ENCODE measurements at places on chromosomes 7 and 10.
A peak's percentile ranks its signal among the peaks of the same experiment; 100 is the strongest.

- H3K27ac ChIP-seq: no peak overlapping the region
- no peak for DNase-seq
- H3K4me3 ChIP-seq: no peak overlapping the region
- peaks cover 4% of the 10 kb centered on the region for H3K27me3 ChIP-seq
- no peaks in the 10 kb centered on the region for H3K4me1 ChIP-seq
These were observed 226.9 kb downstream of the GLRX3 start for GRCh38 chr10:130363051-130363450.

- peaks cover 18% of the 10 kb centered on the region for H3K4me1 ChIP-seq
- DNase-seq: no peak
- H3K36me3 ChIP-seq: no peaks in the 10 kb centered on the region
- no peak overlapping the region for H3K27ac ChIP-seq
- H3K4me3 ChIP-seq: no peak overlapping the region
These were observed 11.4 kb downstream of the FAM241B start for GRCh38 chr10:69641261-69641980.

DNA sequence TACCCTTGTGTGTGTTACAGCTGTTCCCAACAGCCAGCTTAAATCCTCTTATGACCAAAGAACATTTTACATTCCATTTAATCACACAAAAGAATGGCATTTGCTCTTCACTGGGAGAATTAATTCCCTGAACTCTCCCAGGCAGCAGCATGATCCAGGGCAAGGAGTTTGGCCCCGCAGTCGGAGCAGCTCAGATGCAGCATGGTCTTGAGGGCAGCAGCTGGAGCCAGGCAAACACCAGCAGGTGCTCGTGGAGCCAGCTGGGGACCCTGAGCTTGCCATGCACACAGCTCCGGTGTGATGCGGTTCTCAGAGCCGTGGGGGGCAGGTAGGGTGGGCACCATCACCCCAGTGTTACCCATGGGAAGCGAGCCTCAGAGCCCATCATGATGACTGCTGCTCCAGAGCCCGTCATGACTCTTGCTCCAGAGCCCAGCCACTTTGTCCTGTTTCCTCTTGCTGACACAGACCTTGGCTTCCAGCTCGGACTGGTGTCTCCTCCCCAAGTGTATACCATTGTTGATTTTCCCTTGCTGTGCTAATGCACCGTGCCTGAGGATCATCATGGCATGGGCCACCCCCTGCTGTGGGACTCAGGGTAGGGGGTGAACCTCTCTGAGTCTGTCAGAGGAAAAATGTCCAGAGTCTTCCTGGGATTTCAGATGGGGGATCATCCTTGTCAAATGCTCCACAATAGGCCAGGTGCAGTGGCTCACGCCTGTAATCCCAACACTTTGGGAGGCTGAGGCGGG is 75.8 kb downstream of the ZRANB1 start:
- H3K27me3 ChIP-seq: no peaks in the 10 kb centered on the region
- no peak overlapping the region for H3K4me3 ChIP-seq
- H3K4me1 ChIP-seq: peaks cover 29% of the 10 kb centered on the region
- DNase-seq: no peak
- no peak overlapping the region for H3K27ac ChIP-seq
- H3K36me3 ChIP-seq: peaks cover 33% of the 10 kb centered on the region

DNA sequence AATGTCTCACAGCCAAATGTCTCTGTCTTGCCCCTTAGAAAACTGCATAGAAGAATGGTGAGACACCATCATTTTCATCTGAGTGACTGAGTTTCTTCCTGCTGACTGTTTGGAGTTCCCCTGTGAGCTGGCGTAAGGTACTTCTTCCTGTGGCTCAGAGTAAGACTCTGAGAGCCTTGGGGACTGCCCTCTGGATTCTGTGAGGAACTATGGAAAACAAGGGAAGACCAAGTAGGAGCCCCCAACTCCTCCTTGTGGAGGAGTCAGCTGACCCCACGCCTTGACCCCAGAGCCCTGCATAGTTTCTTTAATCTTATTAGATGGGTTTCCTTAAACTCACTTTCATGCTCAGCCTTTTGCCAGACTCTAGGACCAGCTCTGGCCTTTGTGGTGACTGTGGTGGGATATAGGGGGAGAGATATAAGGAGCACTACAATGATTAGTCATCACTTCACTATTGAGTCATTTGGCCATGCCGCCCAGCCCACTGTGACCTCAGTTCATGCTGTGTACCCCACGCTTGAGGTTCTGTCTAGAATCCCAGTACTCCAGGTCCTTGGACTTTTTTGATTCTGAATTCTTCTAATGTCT is 51.8 kb upstream of the FAM133B start:
- peaks cover 14% of the 10 kb centered on the region for H3K4me1 ChIP-seq
- H3K27ac ChIP-seq: no peak overlapping the region
- DNase-seq: no peak

GRCh38 chr7:100411101-100411500 is 17.4 kb downstream of the ZCWPW1 start:
- H3K4me1 ChIP-seq: no peaks in the 10 kb centered on the region
- no peak for DNase-seq
- peaks cover 28% of the 10 kb centered on the region for H3K27me3 ChIP-seq
- H3K27ac ChIP-seq: no peak overlapping the region
- H3K36me3 ChIP-seq: no peaks in the 10 kb centered on the region
- H3K4me3 ChIP-seq: no peak overlapping the region

GRCh38 chr10:60644436-60645130 is 133.7 kb upstream of the CDK1 start:
- H3K36me3 ChIP-seq: peaks cover 3% of the 10 kb centered on the region
- H3K27me3 ChIP-seq: no peaks in the 10 kb centered on the region

DNA sequence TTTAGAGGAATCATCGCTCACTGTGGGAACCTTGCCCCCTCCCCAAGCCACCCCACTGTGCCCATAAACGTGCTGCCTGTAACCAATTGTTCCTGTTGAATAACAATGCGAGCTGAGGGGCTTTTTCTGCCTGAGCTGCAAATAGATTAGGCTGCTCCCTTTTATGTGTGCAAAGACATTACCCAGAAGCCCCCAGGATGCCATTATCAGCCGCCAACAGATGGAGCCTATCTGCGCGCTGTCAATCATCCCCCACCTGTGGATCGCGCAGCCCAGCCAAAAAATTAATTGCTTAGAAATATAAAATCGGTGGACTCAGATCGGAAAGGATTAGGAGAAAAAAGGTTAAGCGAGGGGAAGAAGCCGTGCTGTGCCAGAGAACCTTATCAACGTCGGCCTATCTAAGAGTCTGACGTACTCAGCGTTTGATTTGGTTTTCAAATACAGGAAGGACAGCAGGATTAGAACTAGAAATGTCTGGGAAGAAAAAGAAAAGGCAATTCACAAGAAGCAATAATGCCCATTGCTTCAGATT is 167.3 kb upstream of the MYO3A start:
- no peaks in the 10 kb centered on the region for H3K36me3 ChIP-seq
- peaks cover 14% of the 10 kb centered on the region for H3K4me1 ChIP-seq
- peak; percentile 7 for DNase-seq
- peak overlapping the region; percentile 86 for H3K4me3 ChIP-seq
- peaks cover 14% of the 10 kb centered on the region for H3K27me3 ChIP-seq

- no peaks in the 10 kb centered on the region for H3K4me1 ChIP-seq
- H3K27me3 ChIP-seq: peaks cover 10% of the 10 kb centered on the region
- no peaks in the 10 kb centered on the region for H3K36me3 ChIP-seq
- H3K27ac ChIP-seq: no peak overlapping the region
These were observed 205.2 kb downstream of the GRM8 start for GRCh38 chr7:127047521-127047920.

DNA sequence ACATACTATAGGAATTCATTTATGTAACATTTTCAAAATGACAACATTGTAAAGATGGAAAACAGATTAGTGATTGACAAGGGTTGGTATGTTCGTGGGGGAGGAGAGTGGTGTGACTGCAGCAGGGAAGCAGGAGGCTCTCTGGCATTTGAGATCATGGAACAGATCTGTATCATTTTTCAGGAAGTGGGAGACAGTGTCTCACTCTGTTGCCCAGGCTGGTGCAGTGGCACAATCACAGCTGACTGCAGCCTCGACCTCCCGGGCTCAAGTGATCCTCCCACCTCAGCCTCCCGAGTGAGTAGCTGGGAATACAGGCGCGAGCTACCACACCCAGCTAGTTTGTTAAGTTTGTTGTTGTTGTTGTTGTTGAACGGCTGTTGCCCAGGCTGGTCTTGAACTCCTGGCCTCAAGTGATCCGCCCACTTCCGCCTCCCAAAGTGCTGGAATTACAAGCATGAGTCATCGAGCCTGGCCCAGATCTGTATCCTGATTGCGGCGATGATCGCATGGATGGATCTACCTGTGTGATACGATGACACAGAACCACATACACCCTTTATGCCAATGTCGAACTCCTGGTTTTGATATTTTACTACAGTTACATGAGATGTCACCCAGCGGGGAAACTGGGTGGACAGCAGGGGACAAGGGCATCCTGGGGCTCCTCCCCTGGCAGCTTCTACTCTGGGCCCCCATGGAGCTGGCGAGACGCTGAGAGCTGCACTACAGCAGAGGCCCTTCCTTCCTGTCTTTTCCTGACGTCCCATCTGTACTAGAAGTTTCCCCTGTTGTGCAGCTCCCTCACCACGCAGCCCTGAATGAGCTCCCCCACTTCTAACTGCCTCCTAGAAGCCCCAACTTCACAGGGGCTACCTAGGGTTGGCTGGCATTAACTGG is 12.3 kb upstream of the CYTH3 start:
- peaks cover 2% of the 10 kb centered on the region for H3K27me3 ChIP-seq
- no peak overlapping the region for H3K4me3 ChIP-seq
- H3K4me1 ChIP-seq: no peaks in the 10 kb centered on the region
- peak overlapping the region; percentile 78 for H3K27ac ChIP-seq
- DNase-seq: no peak
- H3K36me3 ChIP-seq: no peaks in the 10 kb centered on the region

- no peaks in the 10 kb centered on the region for H3K36me3 ChIP-seq
- H3K4me3 ChIP-seq: no peak overlapping the region
- H3K4me1 ChIP-seq: no peaks in the 10 kb centered on the region
- no peaks in the 10 kb centered on the region for H3K27me3 ChIP-seq
- no peak overlapping the region for H3K27ac ChIP-seq
These were observed 976.0 kb downstream of the DNAJB9 start for GRCh38 chr7:109545686-109546085.

- H3K4me1 ChIP-seq: peaks cover 48% of the 10 kb centered on the region
- H3K36me3 ChIP-seq: no peaks in the 10 kb centered on the region
- peak overlapping the region; percentile 99 for H3K27ac ChIP-seq
- H3K4me3 ChIP-seq: peak overlapping the region; percentile 95
- H3K27me3 ChIP-seq: peaks cover 7% of the 10 kb centered on the region
These were observed 567 bp upstream of the CDCA7L start for GRCh38 chr7:21946222-21946709.

DNA sequence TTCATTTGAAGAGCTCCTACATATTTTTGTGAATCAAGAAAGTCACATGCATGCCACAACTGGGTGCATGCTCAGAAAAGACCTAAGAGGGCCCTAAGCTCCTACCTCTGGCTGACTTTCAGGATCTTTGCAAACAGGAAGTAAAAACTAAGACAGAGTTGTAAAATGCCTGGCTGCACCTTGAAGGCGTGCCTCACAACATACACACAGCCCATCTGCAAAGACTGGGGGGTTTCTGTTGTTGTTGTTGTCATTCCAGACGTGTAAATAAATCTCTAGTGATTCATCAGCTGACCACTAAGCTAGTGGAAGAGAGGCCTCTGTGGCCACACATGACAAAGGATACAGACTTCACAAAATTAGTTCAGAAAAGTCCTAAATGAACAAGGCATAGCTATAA is 31.8 kb downstream of the SMURF1 start:
- H3K4me3 ChIP-seq: no peak overlapping the region
- peak overlapping the region; percentile 24 for H3K27ac ChIP-seq
- peaks cover 32% of the 10 kb centered on the region for H3K36me3 ChIP-seq
- peaks cover 45% of the 10 kb centered on the region for H3K4me1 ChIP-seq
- DNase-seq: no peak

GRCh38 chr7:2283074-2283473 is 31.2 kb downstream of the SNX8 start:
- no peaks in the 10 kb centered on the region for H3K36me3 ChIP-seq
- H3K27ac ChIP-seq: no peak overlapping the region
- H3K4me1 ChIP-seq: peaks cover 18% of the 10 kb centered on the region
- no peak overlapping the region for H3K4me3 ChIP-seq

DNA sequence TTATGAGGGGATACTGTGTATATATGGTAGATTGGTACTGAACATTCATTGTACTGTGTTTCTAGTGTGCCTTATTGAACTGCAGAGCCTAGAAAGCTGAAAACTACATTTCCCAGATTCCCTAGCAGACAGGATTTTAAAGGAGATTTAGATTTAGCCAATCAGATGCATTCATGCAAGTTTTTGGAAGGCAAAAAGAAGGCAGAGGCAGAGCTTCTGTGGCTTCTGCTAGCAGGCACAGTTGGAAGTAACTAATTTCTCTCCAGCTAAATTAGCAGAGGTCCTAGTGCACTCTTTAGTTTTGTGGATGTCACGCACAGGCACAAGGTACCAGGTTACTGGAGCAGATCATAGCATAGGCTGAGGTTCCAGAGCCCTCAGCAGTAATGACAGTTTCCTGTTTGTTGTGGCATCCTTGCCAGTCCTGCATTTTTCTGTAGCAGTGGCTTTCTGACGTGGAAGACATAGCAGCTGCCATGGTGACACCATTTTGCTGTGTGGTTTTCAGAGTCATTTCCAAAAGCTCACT is 83.7 kb upstream of the CCDC71L start:
- DNase-seq: no peak
- H3K27ac ChIP-seq: no peak overlapping the region
- no peak overlapping the region for H3K4me3 ChIP-seq

DNA sequence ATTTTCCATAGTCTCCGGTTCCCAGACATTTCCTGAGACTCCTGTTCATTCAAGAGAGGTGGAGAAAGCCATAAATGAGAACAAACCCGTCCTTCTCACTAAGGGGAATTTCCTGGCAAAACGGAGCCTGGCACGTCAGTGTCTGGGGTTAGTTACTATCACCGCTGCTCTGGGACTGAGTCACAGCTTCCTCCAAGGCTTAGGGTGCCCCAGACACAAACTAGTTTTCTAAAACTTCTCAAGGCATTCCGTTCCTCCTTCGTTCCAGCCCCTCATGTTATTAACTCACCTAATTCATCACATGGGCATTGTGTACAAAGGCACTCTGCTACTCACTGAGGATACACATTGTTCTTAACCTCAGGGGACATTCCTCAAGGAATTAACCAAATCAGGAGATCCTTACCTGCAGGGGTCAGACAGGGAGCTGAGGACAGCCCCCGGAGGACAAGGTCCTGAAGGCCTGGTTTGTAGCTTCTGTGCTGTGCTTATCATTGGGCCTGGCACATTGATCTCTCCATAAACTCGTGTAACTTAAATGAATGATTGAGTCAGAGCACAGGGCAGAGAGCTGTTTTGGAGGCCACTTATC is 103.0 kb upstream of the KLF6 start:
- no peak for DNase-seq
- H3K27me3 ChIP-seq: peaks cover 1% of the 10 kb centered on the region
- no peak overlapping the region for H3K4me3 ChIP-seq
- H3K4me1 ChIP-seq: peaks cover 20% of the 10 kb centered on the region
- no peaks in the 10 kb centered on the region for H3K36me3 ChIP-seq

GRCh38 chr10:52004342-52004949 is 305.1 kb upstream of the CSTF2T start:
- peaks cover 4% of the 10 kb centered on the region for H3K4me1 ChIP-seq
- H3K4me3 ChIP-seq: no peak overlapping the region
- no peak overlapping the region for H3K27ac ChIP-seq
- H3K27me3 ChIP-seq: no peaks in the 10 kb centered on the region
- peaks cover 8% of the 10 kb centered on the region for H3K36me3 ChIP-seq
- DNase-seq: no peak
